HCT116 (cell line): ENCODE measurements at places on chromosomes 5 and 9. TPM values are rescaled to one million over a fixed set of nuclear protein-coding genes. Genes with fewer than 3 reads are reported as not detected.

The IFNA7 gene
- not detected for total RNA-seq

The MYO10 gene
- total RNA-seq, result 34.9 TPM

The PDE8B gene
- total RNA-seq, result 0.17 TPM

The PLGRKT gene
- total RNA-seq, result 23.8 TPM
